NCI-H2107 (cell line): ENCODE measurements at places on chromosomes 6 and 20.

GRCh38 chr6:20631549-20631924 lies 97.3 kb downstream of the CDKAL1 start:
- no peak for DNase-seq

DNA sequence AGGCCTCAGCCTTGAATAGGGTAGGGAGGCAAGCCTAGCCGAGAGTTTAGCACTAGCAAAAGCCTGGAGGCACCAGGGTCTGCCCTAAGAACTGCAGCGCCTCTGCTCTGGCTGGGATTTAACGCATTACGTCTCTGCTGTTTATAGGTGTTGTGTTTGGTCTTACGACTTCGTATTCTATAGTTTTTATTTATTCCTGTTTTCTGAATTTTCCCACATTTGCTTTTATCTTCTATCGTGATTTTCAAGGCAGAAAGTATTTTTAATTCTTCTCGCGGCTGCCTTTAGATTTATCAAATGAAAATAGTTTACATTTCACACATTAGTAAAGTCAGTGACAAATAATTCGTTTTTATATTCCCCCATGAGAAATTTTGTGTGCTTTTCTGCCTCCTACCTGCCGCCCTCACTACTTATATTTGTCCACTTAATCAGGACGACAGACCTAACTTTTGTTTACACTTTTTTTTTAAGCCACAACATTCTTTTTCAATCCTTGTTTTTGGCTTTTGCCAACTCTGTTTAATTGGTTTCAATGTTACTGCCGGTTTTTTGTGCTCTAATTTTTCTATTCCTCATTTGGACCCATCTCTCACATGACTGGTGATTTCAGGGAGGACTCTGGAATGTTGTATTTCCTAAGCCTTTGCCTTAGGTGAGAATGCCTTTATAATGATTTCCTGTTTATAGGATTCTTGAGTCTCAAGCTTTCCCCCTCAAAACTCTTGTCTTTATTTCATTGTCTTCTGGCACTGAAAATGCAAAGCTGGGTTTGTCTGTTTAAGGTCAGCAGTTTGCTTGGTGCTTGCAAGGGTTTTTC lies 1.3 kb upstream of the LZTS3 start:
- DNase-seq: no peak

GRCh38 chr6:49097116-49097515 lies 365.9 kb downstream of the MMUT start:
- DNase-seq: no peak

GRCh38 chr6:20936949-20937348 lies 402.7 kb downstream of the CDKAL1 start:
- DNase-seq: no peak

DNA sequence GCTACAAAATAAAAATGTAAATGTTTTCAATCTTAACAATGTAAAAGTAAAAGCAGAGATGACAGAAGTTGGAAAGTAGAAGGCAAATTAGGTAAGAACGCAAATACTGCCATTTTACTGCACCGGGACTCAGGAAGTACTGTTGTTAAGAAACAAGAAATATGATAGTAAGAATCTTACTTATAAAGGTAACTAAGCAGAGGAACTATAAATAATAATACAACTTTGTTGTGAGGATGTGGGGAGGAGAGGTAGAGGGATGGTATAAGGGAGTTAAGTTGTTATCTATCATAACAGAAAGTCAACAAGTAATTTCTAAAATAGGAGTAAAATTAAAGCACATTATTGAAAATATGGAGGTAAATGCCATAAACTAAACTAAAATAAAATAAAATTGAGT lies 104.3 kb upstream of the MRPS10 start:
- no peak for DNase-seq

- DNase-seq: no peak
Measured at GRCh38 chr6:25330796-25331685, 51.9 kb downstream of the CARMIL1 start.

DNA sequence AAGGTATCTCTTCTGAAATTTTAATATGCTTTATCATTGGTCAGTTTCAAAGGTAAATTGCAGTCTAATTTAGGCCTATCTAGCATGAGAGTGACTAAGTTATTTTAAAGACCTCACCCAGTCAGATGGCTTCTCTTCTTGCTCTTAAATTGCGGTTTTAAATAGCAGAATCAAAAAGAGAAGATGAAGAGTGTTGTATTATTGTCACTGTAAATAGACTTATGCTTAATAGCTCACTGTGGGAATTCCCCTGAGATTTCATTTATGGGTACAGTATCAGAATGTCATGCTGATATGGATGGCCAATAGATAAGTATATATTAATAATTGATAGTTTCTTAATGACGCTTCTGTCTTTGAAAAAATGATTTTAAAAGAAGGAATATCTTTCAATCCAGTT lies 35.7 kb downstream of the AIG1 start:
- DNase-seq: no peak

DNA sequence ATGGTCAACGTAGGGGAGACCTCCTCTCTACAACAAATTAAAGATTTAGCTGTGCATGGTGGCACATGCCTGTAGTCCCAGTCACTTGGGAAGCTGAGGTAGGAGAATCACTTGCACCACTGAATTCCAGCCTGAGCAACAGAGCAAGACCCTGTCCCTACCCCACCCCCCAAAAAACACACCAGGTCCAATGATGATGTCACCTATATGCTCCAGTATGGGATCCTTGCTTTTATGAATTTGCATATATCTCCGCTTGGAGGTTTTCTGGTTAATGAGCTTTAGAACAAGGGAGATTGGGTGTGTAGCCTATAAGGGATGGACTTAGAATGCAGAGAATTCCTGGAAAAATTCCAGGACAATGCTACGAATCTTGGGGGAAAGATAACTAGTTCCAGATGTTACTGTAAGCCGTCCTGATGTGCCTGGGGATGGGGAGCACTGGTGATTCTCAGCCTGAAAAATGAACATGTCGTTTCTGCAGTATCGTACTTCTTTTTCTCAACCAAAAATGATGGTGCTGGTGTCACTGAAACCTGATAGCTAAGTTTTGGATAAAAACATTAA lies 61.1 kb downstream of the ZBTB2 start:
- DNase-seq: no peak
